ENCODE measurements at places on chromosomes 13 and 19. TPM values are rescaled to one million over a fixed set of nuclear protein-coding genes. Genes with fewer than 3 reads are reported as not detected.

GRCh38 chr13:107242138-107242537 lies 674.2 kb upstream of the ARGLU1 start:
- DNase-seq: no peak

DNA sequence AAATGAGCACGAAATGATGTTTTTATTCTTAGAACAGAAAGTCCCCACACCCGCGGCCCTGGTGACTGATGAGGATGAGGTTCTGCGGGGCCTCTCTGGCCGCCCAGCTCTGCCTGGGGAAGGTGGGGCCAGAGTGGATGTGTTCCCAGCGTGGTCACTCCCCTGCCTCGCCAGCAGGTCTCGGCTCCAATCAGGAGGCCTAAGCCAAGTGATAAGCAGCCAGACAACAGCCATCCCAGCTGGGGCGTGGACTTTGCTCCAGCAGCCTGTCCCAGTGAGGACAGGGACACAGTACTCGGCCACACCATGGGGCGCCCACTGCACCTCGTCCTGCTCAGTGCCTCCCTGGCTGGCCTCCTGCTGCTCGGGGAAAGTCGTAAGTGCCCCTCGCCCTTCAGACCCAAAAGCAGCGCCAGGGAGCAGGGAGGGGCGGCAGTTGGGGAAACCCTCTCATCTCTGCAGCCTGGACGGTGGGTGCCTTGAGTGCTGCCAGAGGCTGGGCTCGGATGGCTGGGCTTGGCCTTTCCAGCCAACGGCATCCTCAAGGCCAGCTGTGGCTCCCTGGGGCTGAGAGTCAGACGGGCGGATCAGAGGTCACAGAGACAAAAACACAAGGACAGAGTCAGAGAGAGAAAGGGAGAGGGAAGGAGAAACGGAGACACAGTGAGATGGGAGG lies at the start of gene F10:
F10 (plus strand) TSS at position 250 of the 676 bp plus-strand sequence; CDS start at position 307, 57 bp downstream.
- DNase-seq: peak; percentile 85

DNA sequence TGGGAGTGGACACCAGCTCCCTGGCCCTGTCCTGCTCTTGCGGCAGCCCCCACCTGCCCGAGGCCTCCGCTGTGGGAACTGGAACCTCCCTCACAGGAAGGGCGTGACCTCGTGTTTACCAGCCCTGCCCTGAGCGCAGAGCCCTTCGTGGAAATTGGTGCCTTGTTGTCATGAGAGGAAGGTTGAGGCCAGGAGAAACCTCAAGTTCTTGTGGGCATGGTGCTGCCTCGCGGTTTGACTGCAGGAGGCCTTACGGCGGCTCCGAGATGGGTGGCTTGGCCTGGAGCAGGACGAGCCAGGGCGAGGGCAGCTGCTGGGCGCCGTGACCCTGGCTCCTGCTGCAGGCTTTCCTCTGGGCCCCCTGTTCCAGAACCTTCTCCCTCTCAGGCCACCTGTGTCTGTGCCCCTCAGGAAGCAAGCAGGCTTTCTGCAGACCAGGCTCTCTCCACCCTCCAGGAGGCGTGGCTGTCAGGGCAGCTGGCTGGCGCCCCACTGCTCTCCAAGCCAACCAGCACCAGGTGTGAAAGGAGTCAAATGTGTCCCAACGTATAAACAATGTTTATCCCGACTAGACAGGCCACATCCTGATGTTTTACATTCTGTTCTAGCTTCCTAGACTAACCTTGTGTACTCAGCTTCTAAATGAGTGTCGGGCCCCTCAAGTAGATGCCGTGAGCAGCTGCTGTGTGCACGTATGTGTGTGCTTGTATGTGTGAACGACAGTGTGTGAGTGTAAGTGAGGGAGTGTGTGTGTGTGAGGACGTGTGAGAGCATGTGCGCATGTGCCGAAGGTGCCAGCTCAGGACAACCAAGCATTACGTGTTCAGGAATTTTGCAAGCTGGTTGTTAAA lies 10.4 kb upstream of the RASA3 start:
- peak; percentile 46 for DNase-seq

The CTXN1 gene
- 0.58 TPM for total RNA-seq

The SRRM5 gene
- 0.18 TPM for total RNA-seq

Data from muscle of leg (tissue), 16 donors.